Mesothelial cell of epicardium (in vitro differentiated cells): ENCODE measurements at places on chromosomes 2 and 18. TPM values are rescaled to one million over a fixed set of nuclear protein-coding genes. Genes with fewer than 3 reads are reported as not detected.

DNA sequence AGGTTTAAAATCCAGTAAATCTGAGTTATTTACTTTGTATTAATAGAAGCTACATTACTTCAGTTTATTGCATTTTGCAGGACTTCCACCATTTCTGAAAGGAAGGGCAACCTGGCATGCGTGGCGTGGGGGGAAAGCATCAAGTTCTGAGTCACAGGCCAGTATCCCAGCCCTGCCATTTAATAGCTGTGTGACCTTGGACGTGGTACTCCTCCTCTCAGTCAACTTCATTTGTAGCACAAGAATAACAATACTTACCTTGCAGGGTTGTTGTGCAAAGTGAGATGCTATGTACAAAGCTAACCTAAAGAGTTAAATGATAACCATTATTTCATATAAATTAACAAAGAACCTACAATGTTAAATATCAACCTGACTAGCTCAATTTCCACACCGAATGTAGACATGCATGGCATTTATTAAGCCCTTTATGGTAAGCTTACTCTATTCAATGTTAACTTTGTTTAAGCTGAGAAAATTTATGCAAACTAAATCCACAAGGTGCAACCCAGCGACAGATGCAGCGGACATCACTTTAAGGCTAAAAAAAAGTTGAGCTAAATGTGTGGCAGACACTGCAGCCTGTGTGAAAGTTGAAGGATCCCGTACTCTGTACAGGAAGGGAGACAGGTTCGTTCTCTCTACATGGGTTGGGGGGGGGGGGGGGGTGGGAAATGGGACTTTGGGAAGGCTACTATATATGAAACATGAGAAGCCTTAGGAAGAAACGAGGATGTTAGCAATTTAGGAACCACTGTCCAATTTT is 17.2 kb upstream of the STPG4 start:
- DNase-seq = no peak
- peaks cover 58% of the 10 kb centered on the region for H3K4me1 ChIP-seq
- H3K27me3 ChIP-seq = no peaks in the 10 kb centered on the region
- H3K4me3 ChIP-seq = peak overlapping the region; percentile 19
- H3K27ac ChIP-seq = no peak overlapping the region
- H3K36me3 ChIP-seq = peaks cover 13% of the 10 kb centered on the region

DNA sequence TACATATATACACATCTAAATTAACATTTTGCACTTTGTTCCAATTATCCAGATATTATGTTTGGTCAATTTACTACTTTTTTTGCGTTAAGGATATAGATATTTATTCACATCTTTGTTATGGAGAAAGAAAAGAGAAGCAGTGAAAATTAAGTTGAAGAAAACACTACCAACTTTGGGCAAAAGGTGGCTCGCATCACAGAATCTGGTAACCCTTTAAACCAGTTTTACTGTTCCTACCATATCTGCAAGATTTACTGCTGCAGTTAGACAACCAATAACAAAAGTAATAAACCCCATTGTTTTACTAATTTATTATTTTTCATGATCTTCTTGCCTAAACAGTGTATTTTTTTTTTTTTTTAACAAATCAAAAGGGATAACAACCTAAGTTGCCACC is 53.6 kb downstream of the SMAD2 start:
- H3K36me3 ChIP-seq = peaks cover 17% of the 10 kb centered on the region
- no peaks in the 10 kb centered on the region for H3K27me3 ChIP-seq
- peaks cover 32% of the 10 kb centered on the region for H3K4me1 ChIP-seq
- no peak overlapping the region for H3K4me3 ChIP-seq

GRCh38 chr2:105521176-105521575 is 122.3 kb upstream of the FHL2 start:
- H3K27me3 ChIP-seq = no peaks in the 10 kb centered on the region
- no peaks in the 10 kb centered on the region for H3K4me1 ChIP-seq
- DNase-seq = no peak
- H3K27ac ChIP-seq = no peak overlapping the region
- H3K36me3 ChIP-seq = no peaks in the 10 kb centered on the region
- H3K4me3 ChIP-seq = no peak overlapping the region

- DNase-seq = no peak
- H3K4me1 ChIP-seq = no peaks in the 10 kb centered on the region
- H3K27ac ChIP-seq = peak overlapping the region; percentile 57
- no peaks in the 10 kb centered on the region for H3K27me3 ChIP-seq
Measured at GRCh38 chr18:2706903-2707302, 51.4 kb downstream of the SMCHD1 start.

- no peak for DNase-seq
- no peak overlapping the region for H3K4me3 ChIP-seq
- peaks cover 34% of the 10 kb centered on the region for H3K36me3 ChIP-seq
- no peak overlapping the region for H3K27ac ChIP-seq
Measured at GRCh38 chr2:190270298-190270697, 49.3 kb downstream of the HIBCH start.

DNA sequence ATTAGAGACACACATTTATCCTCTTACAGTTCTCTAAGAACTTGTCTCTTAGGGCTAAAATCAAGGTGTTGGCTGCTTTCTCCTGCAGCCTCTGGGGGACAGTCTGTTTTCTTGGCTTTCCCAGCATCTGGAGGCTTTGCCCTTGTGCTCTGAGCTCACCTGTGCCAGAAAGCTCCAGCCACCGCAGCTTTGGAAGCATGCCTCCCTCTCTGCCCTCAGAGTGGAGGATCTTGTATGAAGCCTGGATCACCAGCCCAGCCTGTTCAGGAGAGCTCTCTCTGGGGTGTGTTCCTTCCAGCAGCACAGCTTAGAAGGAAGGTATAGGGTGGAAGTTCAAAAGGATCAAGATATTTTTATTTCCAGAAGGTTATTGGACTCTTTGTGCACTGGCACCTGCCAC is 53.1 kb upstream of the TPO start:
- no peak overlapping the region for H3K4me3 ChIP-seq
- no peaks in the 10 kb centered on the region for H3K36me3 ChIP-seq
- peaks cover 34% of the 10 kb centered on the region for H3K27me3 ChIP-seq
- DNase-seq = no peak
- no peaks in the 10 kb centered on the region for H3K4me1 ChIP-seq
- no peak overlapping the region for H3K27ac ChIP-seq

DNA sequence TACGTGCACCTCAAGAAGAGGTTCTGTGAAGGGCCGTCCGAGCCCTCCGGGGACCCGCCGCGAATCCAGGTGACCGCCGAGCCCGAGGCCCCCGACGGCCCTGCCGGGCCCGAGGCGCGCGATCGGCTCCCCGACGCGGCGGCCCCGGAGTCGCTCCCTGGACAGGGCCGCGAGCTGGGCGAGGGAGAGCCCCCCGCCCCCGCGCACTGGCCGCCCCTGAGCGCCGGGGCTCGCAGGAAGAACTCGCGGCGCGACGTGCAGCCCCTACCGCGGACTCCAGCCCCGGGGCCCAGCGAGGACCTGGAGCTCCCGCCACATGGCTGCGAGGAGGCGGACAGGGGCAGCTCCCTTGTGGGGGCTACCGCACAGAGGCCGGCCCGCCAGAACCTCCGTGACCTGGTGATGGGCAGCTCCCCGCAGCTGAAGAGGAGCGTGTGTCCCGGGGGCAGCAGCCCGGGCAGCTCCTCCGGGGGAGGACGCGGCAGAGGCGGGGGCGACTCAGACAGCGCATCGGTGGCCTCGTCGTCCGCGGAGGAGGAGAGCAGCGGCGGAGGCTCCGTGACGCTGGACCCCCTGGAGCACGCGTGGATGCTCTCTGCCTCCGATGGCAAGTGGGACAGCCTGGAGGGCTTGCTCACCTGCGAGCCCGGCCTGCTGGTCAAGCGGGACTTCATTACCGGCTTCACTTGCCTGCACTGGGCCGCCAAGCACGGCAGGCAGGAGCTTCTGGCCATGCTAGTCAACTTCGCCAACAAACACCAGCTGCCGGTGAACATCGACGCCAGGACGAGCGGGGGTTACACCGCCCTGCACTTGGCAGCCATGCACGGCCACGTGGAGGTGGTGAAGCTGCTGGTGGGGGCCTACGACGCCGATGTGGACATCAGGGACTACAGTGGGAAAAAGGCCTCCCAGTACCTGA is 812 bp downstream of the SOWAHC start:
- H3K36me3 ChIP-seq = no peaks in the 10 kb centered on the region
- H3K27ac ChIP-seq = peak overlapping the region; percentile 67
- no peaks in the 10 kb centered on the region for H3K27me3 ChIP-seq
- H3K4me1 ChIP-seq = peaks cover 54% of the 10 kb centered on the region
- DNase-seq = peak; percentile 46

GRCh38 chr2:238029853-238030252 is 30.9 kb upstream of the SCLY start:
- H3K36me3 ChIP-seq = peaks cover 32% of the 10 kb centered on the region
- DNase-seq = no peak
- H3K27ac ChIP-seq = no peak overlapping the region
- H3K4me1 ChIP-seq = no peaks in the 10 kb centered on the region
- H3K27me3 ChIP-seq = no peaks in the 10 kb centered on the region

DNA sequence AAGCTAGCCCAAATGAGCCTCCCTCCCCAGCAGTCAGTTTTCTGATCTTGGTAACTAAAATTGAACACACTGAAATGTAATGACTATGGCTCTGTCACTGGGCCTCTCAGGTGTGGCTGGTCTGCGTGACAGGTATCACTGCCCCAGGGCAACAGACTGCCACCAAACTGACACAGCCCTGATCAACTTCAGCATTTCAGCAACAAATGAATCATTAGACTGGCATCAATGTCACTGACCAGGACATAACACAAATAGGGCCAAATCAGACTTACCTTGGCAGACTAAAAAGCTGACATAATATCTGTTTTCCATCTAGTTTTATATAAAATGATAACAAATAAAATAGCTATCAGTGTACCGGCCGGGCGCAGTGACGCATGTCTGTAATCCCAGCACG is 290.8 kb upstream of the CHAC2 start:
- DNase-seq = no peak
- H3K27ac ChIP-seq = no peak overlapping the region
- H3K4me1 ChIP-seq = peaks cover 2% of the 10 kb centered on the region

- no peak for DNase-seq
- H3K36me3 ChIP-seq = no peaks in the 10 kb centered on the region
- peak overlapping the region; percentile 29 for H3K27ac ChIP-seq
- H3K4me1 ChIP-seq = peaks cover 12% of the 10 kb centered on the region
- no peaks in the 10 kb centered on the region for H3K27me3 ChIP-seq
- no peak overlapping the region for H3K4me3 ChIP-seq
Measured at GRCh38 chr2:101679801-101680487, 17.6 kb upstream of the MAP4K4 start.

- H3K4me1 ChIP-seq = peaks cover 32% of the 10 kb centered on the region
- DNase-seq = no peak
- H3K27me3 ChIP-seq = no peaks in the 10 kb centered on the region
- no peak overlapping the region for H3K4me3 ChIP-seq
- H3K36me3 ChIP-seq = no peaks in the 10 kb centered on the region
Measured at GRCh38 chr2:15768615-15769014, 171.7 kb upstream of the MYCN start.

GRCh38 chr2:234544659-234545611 is 48.1 kb upstream of the ARL4C start:
- H3K4me3 ChIP-seq = no peak overlapping the region
- H3K36me3 ChIP-seq = no peaks in the 10 kb centered on the region
- peaks cover 34% of the 10 kb centered on the region for H3K27me3 ChIP-seq
- peak; percentile 62 for DNase-seq

- H3K27me3 ChIP-seq = no peaks in the 10 kb centered on the region
- no peak for DNase-seq
- peak overlapping the region; percentile 89 for H3K27ac ChIP-seq
- H3K4me3 ChIP-seq = no peak overlapping the region
- H3K4me1 ChIP-seq = peaks cover 74% of the 10 kb centered on the region
Measured at GRCh38 chr2:200353874-200354273, 47.4 kb downstream of the SPATS2L start.

GRCh38 chr2:28986429-28986828 is 5.3 kb downstream of the TOGARAM2 start:
- no peak overlapping the region for H3K4me3 ChIP-seq
- H3K27me3 ChIP-seq = no peaks in the 10 kb centered on the region
- DNase-seq = no peak
- no peak overlapping the region for H3K27ac ChIP-seq

GRCh38 chr18:73653251-73653650 is 494.4 kb downstream of the FBXO15 start:
- no peak overlapping the region for H3K4me3 ChIP-seq
- peaks cover 14% of the 10 kb centered on the region for H3K27me3 ChIP-seq
- H3K36me3 ChIP-seq = no peaks in the 10 kb centered on the region
- DNase-seq = no peak

Gene ANKRD30BL
- total RNA-seq = not detected in 3 replicates

Gene SATB2
- total RNA-seq = 3.4 to 4.0 TPM (median 3.8 TPM) in 3 replicates

Gene VIL1
- total RNA-seq = 0.29 to 0.64 TPM (median 0.54 TPM) in 3 replicates

Gene GCG
- total RNA-seq = 0.29 to 0.36 TPM in 2 of 3 replicates, not detected in the other

Gene PRSS56
- total RNA-seq = 0.09 TPM in 1 of 3 replicates, not detected in the others

Gene ASB18
- total RNA-seq = not detected in 3 replicates

Gene GATA6
- total RNA-seq = 99.0 to 108 TPM (median 106 TPM) in 3 replicates

Gene SKA1
- total RNA-seq = 5.0 to 5.9 TPM (median 5.5 TPM) in 3 replicates

Gene HOXD13
- 0.49 to 0.63 TPM (median 0.56 TPM) in 3 replicates for total RNA-seq

Gene FEV
- 0.16 to 0.29 TPM (median 0.22 TPM) in 3 replicates for total RNA-seq
